Activated T-cell treated with anti-CD3 and anti-CD28 coated beads for 48 hours (primary cell): ENCODE measurements at places on chromosomes 2 and 18.

DNA sequence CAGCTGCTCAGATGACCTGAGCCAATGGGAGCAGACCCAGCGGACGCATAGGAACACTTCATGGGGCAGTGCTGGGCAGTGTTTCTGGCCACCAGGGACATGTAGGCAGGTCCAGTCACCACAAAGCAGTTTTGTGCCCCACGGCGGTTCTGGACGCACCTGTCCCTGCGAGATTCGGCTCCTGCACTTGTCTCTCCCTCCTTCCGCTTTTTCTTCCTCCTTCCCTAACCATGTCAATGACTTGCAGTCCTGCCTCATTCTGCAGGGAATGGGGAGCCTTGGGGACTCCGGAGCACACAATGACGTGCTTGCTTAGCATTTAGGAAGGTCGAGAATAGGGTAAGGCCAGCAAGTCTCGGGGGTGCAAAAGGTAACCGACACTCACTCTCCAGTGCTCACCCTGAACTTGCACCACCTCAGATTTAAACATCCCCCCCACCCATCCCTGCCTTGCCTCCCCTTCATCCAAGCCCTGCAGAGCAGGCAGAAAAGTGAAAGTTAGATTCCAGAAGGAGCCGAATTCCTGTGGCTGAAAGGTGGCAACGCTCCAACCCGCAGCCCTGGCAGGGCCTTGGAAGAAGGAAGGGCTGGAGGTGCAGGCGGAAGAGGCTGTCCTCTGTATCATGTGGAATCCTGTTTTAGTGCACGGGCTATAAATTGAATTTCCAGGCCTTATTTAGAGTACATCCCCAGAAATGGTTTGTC is 40.5 kb upstream of the ATG16L1 start:
- no peak for DNase-seq

DNA sequence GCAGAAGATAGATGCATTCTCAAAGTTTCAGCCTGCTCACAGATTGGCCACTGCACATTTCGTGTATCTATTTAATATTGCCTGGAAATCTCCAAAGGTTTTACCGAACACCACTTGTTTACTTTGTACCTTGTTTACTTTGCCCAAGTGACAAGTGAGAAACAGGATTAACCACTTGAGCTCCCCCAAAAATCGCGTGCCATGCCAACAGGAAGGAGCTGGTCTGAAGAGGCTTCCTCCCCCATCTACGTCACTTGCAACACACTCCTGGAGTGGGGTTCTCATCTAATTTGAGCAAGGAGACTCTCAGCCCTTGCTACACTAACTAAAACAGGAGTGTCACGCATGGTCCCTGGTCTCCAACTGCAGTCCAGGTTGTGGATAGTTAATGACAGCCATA is 212.5 kb upstream of the TMEM200C start:
- DNase-seq: no peak

DNA sequence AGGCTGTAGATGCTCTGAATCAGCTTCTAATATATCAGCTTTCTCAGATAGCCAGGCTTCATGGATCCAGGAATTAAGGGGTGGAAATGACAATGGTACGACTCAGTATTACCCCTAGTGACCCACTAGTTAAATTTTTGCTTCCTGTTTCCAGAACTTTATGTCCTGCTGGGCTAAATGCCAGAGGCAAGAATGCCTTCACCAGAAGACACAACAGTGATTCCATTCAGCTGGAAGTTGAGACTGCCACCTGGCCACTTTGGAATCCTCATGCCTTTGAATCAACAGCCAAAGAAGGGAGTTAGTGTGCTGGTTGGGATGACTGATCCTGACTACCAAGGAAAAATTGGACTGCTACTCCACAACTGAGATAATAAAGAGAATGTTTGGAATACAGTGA is 239.1 kb downstream of the ASXL3 start:
- no peak for DNase-seq

DNA sequence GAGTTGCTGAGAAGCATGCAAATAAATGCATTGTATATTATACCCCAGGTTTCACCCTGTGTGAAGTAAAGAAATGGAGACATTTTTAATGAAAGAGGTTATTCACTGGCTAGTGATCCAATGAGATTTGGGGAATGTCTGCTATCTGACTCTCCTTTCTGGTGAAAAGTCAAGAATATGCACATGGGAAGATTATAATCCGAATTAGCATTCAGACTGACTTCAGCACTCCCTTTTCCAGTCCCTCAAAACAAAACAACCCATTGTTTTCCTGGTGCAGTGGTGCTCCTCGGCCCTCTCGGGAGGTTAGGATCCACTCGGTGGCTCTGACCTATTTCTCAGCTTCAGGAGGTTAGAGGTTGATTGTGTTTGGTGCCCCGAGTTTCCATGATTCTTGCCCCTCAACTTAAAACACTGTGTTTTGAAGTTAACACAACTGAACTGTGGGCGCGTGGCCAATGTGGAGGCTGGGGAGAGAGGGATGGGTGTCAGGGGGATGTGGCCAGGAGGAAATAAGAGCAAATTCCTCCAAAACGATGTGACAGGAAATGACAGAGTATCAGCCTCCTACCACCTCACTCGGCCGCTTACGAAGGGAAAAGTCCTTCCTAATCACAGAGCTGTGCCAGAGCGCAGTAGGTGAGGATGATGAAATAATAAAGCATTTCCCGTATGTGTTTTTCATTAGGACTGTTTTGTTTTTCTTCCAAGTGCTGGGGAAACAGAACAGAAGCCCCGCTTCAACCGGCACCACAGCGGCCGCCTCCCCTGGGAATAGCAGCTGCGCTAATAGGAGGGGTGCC is 440.1 kb downstream of the MTX2 start:
- DNase-seq: no peak

- no peak for DNase-seq
Observed at GRCh38 chr2:179137200-179137759, 87.3 kb upstream of the CCDC141 start.

DNA sequence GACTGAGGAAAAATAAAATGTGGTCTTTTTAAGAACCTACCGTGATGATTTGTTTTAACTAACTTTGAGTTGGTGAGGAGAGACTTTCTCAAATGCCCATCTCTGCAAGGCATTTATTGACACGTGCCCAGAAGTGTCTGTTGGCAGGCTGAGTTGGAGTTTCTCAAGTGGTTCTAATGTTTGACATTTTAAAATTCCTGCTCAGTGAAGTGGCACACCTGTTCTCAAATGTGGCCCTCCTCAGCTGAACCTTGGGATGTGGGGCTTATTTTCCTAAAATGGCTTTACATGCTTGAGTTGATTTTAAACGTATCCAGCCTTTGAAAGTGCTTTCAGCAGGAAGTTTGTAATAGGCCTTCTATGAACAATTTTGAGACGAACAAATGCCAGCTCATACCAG is 876 bp upstream of the CAVIN2 start:
- DNase-seq: no peak

GRCh38 chr2:70243806-70244584 is 4.4 kb downstream of the TIA1 start:
- no peak for DNase-seq

DNA sequence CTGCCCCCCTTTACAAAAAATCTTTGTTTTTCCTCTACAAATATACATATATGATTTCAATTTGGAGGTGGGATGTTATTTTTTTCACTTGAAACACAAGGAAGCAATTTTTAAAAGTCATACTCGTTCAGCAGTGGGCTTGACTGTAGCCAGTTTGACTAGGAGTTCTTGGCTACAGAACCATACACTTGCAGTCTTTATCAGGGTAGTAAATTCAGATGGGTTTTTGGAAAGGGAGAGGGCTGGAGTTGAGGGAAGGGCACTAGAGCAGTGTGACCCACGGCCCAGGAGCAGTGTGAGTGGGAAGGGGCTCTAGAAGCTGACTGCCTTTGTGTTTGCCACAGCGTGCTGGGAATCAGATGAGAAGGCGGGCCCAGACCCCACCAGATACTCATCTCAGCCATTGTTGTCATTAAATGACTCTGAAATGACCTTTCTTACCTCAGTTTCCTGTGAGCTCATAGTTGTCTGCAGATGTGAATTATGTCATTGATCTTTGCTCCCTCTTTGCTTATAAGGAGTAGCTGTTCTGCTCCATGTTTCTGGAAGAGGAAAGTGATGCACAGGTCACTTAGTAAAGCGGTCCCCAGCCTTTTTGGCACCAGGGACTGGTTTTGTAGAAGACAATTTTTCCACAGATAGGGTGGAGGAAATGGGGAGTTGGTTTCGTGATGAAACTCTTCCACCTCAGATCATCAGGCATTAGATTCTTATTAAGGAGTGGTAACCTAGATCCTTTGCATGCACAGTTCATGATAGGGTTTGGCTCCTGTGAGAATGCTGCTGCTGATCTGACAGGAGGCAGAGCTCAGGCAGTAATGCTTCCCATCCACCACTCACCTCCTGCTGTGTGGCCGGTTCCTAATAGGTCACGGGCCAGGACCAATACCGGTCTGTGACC is 116.8 kb downstream of the SPTBN1 start:
- peak; percentile 49 for DNase-seq

- DNase-seq: no peak
Observed at GRCh38 chr2:214652473-214652872, 157.0 kb downstream of the BARD1 start.

GRCh38 chr2:54574107-54574859 is 118.2 kb downstream of the SPTBN1 start:
- peak; percentile 59 for DNase-seq

DNA sequence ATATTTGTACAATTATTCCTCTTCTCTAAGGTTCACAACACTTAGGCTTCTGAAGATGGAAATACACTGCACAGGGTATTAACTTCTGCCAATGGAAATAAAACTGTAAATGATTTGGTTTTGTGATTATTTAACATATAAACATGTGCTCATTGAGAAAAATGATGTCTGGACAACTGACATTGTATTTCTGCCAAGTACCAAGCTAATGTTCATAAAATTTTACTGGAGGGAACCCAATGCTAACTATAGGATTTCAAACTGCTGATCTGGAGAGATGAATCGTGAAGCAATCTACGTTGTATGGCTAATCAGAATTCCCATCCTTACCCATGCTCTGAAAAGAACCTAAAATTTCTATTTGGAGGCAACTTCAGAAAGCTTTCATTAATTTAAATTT is 279.7 kb downstream of the NRXN1 start:
- DNase-seq: no peak

DNA sequence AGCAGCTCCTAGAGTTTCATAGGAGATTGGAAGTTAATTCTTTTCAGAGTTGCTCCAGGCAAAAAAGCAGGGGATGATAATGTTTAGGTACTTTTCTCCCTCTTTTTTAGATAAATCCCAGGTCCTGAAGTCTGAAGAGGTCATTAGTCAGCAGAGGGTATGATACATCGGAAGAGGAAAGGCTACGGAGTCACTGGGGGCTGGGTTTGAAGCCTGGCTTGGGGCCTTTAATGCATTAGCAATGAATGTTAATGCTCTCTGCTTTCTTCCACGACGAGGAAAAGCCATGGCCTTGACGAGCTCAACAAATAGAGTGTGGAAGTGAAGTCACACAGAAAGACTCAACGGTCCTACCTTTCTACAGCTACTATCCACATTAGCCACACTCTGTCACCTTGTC is 235.1 kb downstream of the NCKAP5 start:
- DNase-seq: no peak

DNA sequence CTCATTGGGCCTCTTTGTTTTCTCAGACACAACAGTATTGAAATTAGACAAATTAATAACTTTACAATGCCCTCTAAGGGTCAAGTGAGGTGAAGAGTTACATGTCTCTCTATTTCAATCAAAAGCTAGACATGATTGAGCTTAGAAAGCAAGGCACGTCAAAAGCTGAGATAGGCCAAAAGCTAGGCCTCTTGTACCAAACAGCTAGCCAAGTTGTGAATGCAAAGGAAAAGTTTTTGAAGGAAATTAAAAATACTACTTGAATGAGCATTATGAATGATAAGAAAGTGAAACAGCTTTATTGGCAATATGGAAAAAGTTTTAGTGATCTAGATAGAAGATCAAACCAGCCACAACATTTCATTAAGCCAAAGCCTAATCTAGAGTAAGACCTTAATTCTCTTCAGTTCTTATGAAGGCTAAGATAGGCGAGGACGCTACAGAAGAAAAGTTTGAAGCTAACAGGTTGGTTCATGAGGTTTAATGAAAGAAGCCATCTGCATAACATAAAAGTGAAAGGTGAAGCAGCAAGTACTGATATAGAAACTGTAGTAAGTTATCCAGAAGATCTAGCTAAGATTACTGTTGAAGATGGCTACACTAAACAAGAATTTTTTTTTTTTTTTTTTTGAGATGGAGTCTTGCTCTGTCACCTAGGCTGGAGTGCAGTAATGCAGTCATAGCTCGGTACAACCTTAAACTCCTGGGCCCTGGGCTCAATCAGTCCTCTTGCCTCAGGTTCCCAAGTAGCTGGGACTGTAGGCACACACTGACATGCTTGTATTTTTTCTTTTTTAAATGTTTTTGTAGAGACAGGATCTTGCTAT is 65.5 kb downstream of the FAM117B start:
- no peak for DNase-seq

- no peak for DNase-seq
Observed at GRCh38 chr18:77079954-77080682, 52.5 kb downstream of the MBP start.

- DNase-seq: no peak
Observed at GRCh38 chr2:224180810-224181209, 141.7 kb upstream of the SERPINE2 start.

DNA sequence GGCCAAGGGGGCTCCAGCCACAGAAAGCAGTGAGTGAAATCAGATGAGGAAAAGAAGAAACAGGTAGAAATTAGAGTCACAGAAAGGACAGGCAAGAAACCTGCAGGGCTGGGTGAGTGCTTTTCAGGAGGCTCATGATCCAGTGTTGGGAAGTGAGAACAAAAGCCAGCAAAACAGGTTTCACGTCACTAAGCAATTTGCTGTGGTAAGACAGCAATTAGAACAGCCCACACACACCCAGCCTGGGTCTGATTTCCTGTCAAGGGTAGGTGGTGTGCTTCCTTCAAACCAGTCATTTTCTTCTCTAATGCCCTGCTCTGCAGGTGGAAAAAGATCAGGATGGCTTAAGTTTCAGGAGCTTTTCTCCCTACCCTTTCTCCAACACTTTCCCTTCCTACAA is 52.9 kb upstream of the XDH start:
- DNase-seq: no peak

DNA sequence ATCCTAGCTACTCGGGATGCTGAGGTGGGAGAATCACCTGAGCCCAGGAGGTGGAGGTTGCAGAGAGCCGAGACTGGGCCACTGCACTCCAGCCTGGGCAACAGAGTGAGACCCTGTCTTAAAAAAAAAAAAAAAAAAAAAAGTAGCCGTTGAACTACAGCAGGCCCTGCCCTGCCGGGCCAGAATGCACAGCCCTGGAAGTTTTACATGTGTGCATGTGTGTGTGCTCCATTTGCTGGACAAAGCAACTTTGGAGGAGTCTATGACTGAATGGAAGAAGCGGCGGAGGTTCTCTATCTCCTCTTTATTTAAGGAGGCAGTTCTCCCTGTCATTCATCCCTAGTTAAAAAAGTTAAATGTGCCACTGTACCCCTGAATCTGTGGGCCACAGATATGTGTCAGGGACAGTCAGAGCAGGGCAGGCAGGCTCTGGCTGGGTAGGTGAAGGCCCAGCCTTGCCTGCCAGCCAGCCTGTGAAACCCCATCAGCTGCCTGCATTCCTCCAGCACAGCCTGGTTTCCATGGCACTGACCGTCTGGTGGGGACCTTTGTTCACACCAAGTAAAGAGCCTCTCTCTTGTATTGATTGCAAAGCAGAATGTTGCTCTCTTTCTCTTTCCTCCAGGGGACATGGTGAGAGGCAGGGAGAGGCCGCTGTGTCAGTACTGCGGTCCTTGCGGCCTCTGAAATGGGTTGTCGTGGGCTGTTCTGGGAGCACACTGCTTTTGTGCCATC is 10.9 kb downstream of the LIPG start:
- no peak for DNase-seq

- DNase-seq: peak; percentile 66
Observed at GRCh38 chr2:120343433-120344105, 2.4 kb upstream of the INHBB start.

- no peak for DNase-seq
Observed at GRCh38 chr2:201953396-201953795, 80.3 kb upstream of the FZD7 start.
